Amygdala (tissue), 56 donors: ENCODE measurements at places on chromosomes 5 and 9.

GRCh38 chr9:136799079-136799853, 3.1 kb downstream of the CCDC183 start:
- no peak for DNase-seq

- no peak for DNase-seq
Observed at GRCh38 chr9:127569886-127570401, 42.1 kb upstream of the STXBP1 start.

DNA sequence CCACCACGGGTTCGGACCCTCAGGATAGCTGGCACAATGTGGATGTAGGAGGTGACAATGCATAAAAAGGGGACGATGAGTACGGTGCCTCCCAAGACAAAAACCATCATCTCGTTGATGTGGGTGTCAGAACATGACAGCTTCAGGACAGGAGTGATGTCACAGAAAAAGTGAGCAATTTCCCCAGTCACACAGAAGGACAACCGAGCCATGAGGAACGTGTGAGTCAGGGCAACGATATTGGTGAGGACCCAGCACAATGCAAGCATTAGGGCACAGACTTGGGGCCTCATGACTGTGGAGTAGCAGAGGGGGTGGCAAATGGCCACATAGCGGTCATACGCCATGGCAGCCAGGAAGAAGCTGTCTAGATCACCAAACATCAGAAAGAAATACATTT, 491 bp downstream of the OR1N1 start:
- no peak for DNase-seq

GRCh38 chr5:69528035-69528434, 32.0 kb upstream of the GTF2H2C start:
- no peak for DNase-seq

DNA sequence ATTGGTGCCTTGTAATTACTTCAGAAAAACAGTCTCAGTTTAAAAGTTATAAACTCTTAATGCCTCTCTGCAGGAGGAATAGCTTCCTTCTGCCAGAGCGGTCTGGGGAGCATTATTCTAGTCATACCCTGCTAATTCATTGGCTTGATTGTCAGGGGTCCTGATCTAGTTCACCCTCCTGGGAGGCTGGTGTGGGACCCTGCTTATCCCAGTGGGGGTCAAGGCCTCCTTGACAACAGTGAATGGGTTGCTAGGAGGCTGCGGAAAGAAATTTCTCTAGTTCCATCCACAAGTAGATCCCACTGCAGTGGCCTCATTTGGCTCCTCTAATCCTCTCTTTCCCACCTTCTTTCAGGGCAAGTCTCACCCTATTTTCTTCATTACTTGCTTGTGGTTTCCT, 105.7 kb downstream of the TMC1 start:
- no peak for DNase-seq

DNA sequence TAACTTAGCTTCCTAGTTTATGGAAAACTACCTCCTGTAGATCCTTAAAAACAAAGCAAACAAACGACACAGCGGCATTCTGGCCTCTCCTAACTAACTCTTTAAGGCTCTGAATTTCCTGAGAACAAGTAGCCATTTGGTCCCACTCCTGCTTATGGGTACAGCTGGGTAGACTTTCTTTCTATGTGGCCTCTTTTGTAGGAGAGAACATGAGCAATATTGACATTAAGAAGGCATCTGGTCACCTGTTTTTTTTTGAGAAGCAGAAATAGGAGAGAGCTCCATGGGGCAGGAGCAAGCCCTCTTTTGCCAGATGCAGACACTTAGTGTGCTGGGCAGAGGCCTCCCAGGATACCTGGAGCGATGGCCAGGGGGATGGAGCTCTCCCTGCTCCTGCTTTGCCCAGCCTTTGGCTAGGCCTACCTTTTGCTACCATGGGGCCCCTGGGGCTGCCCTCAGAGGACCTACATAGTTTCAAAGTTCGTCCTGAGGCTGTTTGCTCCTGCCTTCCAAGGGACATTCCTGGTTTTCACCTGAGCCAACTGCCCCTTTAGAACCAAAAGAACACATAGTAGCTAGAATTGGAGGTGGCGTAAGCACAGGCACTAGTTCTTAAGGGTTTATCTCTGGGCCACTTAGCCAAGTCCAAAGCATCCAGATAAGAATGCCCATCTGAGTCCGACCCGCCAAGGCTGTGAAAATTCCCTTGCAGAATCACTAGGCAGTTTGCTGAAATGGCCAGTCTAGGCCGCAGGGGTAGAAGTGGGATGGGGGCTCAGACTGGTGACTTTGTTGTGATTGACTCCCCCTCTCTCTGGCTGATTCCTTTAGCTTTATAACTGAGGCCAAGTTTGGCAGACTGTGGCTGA, 2.4 kb upstream of the STC2 start:
- DNase-seq: no peak

DNA sequence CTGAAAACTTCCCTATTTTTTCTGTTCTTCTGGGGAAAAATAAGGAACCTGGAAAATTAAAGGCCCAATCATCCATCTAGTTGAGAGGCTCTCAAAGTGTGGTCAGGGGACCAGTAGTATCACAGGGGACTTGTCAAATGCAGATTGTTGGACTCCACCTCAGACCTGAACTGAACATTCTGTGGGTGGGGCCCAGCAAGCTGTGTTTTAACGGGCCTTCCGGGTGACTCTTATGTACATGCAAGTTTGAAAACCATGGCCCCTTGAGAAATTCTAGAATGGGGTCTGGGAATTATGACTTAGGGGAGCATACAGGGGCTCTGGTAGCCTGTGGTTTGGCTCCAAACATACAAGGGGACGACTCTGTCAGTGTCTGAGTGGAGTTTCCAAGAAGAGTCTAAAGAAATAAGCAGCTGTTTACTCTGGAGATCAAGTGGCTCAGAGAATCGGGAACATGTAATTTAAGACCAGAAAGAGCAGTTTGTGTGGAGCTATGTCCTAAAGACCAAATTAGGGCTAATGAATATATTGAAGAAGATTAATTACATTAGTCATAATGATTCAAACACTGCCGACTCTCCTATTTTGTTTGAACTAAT, 177.4 kb downstream of the SLC28A3 start:
- no peak for DNase-seq

- DNase-seq: no peak
Observed at GRCh38 chr9:118059484-118060278, 355.5 kb downstream of the TLR4 start.

DNA sequence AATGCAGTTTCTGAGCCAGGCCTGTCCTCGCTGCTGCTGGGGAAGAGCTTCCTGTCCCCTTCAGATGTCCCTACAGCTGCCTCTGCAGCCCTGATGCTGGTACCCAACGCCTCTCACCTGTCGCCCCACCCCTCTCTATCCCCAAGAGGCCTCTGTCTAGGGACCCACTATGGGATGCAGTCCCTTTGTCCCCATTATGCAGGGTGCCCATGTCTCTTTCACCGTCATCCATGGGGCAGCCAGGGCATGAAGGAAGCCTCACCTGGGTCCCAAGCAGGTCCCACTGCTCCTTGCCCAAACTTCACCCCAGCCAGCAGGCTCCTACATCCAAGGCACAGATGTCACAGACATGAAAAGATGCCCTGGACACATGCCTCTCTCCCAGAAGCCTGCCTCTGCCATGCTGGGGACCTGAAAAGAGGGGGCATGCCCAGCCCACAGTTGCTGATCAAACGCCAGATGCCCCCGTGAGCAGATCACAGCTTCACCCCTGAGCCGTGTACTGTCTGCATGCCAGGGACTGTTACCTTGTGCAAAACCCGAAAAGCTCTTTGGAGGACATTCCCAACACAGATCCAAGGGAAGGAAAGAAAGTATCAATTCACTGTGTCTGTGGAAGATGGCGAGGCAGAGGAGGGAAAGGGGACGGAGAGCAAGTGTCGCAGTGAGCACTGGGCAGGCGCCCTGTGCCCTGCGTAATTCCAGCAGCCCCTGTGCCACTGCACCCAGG, 81.0 kb downstream of the ADAMTS2 start:
- DNase-seq: no peak

DNA sequence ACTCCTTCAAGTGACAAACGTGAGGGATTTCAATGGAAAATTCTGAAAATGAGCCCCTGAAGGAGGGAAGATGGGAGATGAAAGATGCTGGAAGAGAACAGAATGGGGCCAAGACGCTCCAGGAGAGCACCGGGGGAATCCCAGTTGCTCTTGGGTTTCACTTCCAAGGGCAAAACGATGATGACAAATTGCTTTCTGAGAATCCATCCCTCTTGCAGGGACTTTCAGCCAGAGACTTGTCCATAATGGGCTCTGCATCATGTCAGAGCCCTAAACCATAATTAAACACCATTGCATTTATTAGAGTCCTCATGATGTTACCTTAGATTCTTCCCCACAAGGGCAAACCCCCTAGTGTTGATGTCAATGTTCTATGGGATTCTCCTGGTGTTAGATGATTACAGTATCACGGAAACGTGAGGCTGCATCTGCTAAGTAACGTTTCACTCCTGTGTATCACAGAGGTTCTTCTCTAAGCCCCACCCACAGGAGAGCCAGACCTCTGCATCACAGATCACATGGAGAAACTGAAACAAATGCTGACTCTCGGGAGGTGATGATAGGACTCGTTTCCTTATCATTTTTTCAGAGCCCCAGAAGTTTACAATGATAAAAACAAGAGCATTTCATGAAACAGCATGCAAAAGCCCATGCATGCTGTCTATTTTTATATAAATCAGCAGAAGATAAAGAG, 114.4 kb downstream of the TENT4A start:
- no peak for DNase-seq

DNA sequence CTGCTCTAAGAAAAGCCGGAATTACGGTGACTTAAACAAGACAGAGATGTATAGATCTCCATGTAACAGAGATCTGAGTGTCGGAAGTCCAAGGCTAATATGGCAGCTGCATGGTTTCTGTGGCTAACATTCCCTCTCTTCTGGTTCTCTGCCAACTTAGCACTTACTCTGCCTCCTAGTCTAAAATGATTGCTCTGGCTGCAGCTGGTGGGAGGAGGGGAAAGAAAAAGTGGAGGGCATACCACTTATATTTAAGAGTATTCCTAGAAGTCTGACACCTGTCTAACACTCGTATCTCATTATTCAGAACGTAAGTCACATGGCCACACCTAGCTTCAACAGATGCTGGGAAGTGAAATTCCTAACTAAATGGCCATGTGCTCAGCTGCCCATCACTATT, 551.5 kb upstream of the TLE4 start:
- no peak for DNase-seq

GRCh38 chr5:39072925-39073766, 1.1 kb downstream of the RICTOR start:
- DNase-seq: no peak
